ENCODE measurements at places on chromosomes 5 and 9.
A peak's percentile ranks its signal among the peaks of the same experiment; 100 is the strongest.

GRCh38 chr9:108830272-108830671 is 25.5 kb downstream of the ACTL7B start:
- DNase-seq: no peak

- DNase-seq: no peak
These were observed 82.5 kb downstream of the LRRC70 start for GRCh38 chr5:62661126-62661525.

- no peak for DNase-seq
These were observed 30.8 kb upstream of the REEP2 start for GRCh38 chr5:138408023-138408422.

DNA sequence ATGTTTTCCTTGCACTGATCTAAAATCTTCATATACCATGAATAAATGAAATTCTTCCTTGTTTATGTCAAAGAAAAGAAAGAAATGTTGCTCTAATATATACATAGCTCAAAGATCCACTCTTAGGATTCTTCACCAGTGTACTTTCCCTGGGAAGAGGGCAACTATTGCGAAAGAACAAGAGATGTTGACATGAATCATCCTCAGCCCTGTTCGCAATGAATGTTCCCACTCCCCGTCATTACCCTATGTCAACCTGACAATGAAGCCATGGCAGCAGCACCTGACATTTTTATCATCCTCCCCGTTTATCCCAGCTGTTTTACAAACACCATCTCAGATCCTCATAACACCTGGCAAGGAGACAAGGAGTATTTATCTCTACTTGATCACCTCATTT is 409.1 kb upstream of the GRIA1 start:
- no peak for DNase-seq

GRCh38 chr5:40204144-40204543 is 475.6 kb upstream of the PTGER4 start:
- DNase-seq: no peak

- DNase-seq: no peak
These were observed 213.4 kb downstream of the PLK2 start for GRCh38 chr5:58246461-58246944.

DNA sequence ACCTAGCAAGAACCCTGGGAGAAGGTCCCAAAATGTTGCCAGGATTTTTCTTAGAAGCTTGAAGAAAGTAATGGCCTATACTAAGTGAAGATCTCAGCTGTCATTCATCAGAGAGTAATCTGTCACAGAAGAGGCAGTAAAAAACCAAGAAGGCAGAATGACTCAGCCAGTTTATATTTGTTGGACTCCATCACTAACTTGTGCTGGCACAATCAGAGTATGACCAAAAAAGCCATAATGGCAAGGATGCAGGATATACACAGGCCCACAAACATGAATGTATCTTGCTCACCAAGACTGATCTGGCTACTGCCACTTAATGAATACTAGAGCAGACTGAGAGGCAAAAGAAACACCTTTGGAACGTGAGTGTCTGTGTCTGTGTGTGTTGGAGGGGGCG is 104.0 kb upstream of the POU5F2 start:
- no peak for DNase-seq

DNA sequence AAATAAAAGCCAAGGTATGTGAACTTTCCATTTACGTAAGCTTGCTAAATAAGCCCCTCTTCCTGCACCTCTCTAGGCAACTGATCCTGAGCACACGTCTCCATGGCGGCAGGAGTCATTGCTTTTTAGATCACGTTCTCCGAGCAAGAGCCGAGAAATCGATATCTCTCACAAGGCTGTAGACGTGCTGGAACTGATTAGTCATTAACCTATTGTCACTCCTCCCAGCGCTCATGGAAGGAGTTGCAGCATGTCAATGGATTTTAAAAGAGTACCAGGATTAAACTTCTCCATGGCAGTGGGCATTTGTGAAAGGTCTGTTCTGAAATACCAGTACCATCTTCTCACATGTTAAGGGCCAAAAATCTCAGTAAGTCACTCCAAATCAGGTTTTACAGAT is 4.7 kb upstream of the ADCY2 start:
- DNase-seq: no peak

DNA sequence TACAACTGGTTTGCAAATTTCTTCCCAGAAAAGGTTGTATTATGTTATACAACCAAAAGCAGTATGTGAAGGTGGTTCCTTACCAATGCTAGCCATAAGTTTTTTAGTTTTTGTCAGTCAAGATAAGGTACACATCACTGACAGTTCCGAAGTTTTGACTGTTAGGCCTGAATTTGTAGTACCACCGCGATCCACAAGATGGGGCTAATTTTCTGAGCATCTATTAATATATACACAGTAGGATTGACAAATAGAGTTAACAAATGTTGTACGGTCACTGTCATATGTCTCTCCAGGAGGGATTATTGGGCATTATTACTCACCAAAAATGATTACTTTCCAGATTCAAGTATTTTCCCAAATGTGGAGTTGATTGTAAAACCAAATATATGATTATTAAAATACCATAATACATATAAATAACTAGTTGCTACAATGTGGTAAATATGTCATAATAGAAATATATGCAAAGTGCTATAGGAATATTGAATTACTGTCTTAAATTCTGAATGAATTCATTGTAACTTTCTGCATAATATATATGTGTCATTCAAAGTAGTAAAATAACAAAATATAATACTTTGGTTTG is 28.4 kb upstream of the LRRC19 start:
- no peak for DNase-seq

- DNase-seq: no peak
These were observed 202.2 kb upstream of the DMRTA1 start for GRCh38 chr9:22244139-22245011.

GRCh38 chr9:36632892-36633291 is 60.2 kb downstream of the MELK start:
- peak; percentile 9 for DNase-seq

GRCh38 chr9:99822806-99823591 is 1.3 kb downstream of the NR4A3 start:
- DNase-seq: no peak

GRCh38 chr5:95518417-95518816 is 36.4 kb downstream of the SKIC3 start:
- no peak for DNase-seq
